ENCODE measurements at places on chromosomes 1 and 21. TPM values are rescaled to one million over a fixed set of nuclear protein-coding genes. Genes with fewer than 3 reads are reported as not detected.

The F13B gene
- total RNA-seq = not detected

The AMY1B gene
- total RNA-seq = not detected

The RBP7 gene
- 21.2 TPM for total RNA-seq

The FBXO28 gene
- 31.4 TPM for total RNA-seq

The GBP5 gene
- 7.3 TPM for total RNA-seq

The SYNJ1 gene
- 24.3 TPM for total RNA-seq

The UHMK1 gene
- total RNA-seq = 49.4 TPM

The RAP1GAP gene
- 39.2 TPM for total RNA-seq

The LMOD1 gene
- total RNA-seq = 33.3 TPM

The CFHR2 gene
- total RNA-seq = not detected

The GBP2 gene
- total RNA-seq = 41.8 TPM

The PLA2G4A gene
- 8.4 TPM for total RNA-seq

- H3K27ac ChIP-seq = no peak overlapping the region
- no peak for DNase-seq
- no peaks in the 10 kb centered on the region for H3K36me3 ChIP-seq
- no peaks in the 10 kb centered on the region for H3K27me3 ChIP-seq
Observed at GRCh38 chr1:51575406-51576084, 41.3 kb upstream of the OSBPL9 start.

GRCh38 chr21:45845770-45846090 lies 135.8 kb upstream of the COL6A1 start:
- no peak overlapping the region for H3K27ac ChIP-seq
- no peak overlapping the region for H3K4me3 ChIP-seq
- no peak for DNase-seq
- no peaks in the 10 kb centered on the region for H3K4me1 ChIP-seq
- H3K27me3 ChIP-seq = no peaks in the 10 kb centered on the region

DNA sequence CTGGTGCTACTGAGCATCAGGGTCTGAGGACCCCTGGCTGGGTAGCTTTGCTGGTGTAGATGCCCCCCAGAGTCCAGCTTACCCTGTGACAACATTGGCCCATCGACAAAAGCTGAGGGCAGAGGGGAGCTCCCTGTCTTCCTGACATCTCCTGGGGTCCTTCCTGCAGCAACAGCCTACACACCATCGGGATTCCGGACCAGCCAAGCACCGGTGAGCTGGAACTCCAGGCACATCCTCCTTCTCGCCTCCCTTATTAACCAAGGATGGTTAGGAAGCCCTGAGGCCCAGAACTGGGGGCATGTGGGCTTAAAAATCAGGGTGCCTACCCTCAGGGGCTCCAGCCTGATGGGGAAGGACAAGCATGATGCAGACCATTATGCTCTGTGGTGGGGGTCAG lies 658.0 kb downstream of the PTPRU start:
- H3K27me3 ChIP-seq = no peaks in the 10 kb centered on the region
- no peak for DNase-seq
- no peaks in the 10 kb centered on the region for H3K36me3 ChIP-seq
- H3K27ac ChIP-seq = no peak overlapping the region

- no peak overlapping the region for H3K4me3 ChIP-seq
- H3K27me3 ChIP-seq = no peaks in the 10 kb centered on the region
- H3K27ac ChIP-seq = no peak overlapping the region
- H3K4me1 ChIP-seq = no peaks in the 10 kb centered on the region
- DNase-seq = no peak
- no peaks in the 10 kb centered on the region for H3K36me3 ChIP-seq
Observed at GRCh38 chr1:215970406-215970805, 403.3 kb downstream of the KCTD3 start.

DNA sequence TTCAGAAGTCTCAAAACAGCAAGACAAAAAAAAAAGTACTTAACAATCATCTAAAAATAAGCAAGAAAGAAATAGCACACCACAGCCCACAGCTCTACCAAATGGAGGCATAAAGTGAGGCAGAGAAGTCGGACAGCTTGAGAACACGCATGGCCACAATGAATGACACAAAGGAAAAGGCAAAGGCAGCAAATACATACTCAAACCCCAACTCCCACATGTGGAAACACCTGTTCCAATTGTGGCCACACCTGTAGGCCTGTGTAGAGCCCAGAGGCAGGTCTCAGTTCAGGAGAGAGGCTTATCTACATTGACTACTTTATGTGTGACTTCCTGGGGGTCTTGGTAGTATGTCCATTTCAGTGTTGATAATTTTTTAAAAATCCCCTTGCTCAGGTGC lies 543.5 kb downstream of the LMO4 start:
- H3K4me1 ChIP-seq = no peaks in the 10 kb centered on the region
- H3K4me3 ChIP-seq = no peak overlapping the region
- no peaks in the 10 kb centered on the region for H3K36me3 ChIP-seq

- H3K27me3 ChIP-seq = no peaks in the 10 kb centered on the region
Observed at GRCh38 chr1:2946999-2947690, 74.1 kb upstream of the ACTRT2 start.

DNA sequence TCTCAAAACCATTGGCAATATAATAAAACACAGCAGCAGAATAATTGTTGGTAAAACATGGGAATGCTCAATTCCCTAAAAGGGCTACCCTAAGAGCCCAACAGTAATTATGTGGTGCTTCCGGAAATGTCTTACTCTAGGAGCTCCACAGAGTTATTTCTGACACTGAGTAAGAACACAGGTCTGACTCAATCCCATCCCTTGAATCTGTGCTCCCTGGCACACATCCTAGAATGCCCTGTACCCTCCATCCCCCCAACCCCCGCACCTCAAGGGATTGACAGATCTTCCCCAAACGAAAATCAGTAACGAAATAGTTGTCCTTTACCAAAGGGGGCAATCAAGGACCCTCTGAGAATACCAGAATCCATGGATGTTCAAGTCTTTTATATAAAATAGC lies 71.9 kb downstream of the SMYD2 start:
- H3K4me1 ChIP-seq = no peaks in the 10 kb centered on the region
- H3K36me3 ChIP-seq = peaks cover 15% of the 10 kb centered on the region
- no peak overlapping the region for H3K4me3 ChIP-seq
- no peaks in the 10 kb centered on the region for H3K27me3 ChIP-seq
- no peak overlapping the region for H3K27ac ChIP-seq

DNA sequence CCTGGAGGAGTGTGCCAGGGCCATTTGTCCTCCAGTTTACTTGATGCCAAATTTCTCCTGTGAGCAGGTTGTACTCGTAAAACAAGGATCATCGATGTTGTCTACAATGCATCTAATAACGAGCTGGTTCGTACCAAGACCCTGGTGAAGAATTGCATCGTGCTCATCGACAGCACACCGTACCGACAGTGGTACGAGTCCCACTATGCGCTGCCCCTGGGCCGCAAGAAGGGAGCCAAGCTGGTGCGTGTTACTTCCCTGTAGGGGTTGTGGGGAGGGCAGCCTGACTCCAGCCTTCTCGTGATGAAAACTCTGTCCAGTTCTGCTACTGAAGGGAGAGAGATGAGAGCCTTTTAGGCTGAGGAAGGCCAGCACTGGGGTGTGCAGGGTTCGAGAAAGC lies 2.2 kb downstream of the RPS8 start:
- H3K27me3 ChIP-seq = no peaks in the 10 kb centered on the region
- DNase-seq = no peak
- H3K27ac ChIP-seq = no peak overlapping the region
- no peaks in the 10 kb centered on the region for H3K4me1 ChIP-seq
- no peak overlapping the region for H3K4me3 ChIP-seq

GRCh38 chr1:3534803-3535637 lies 76.3 kb downstream of the MEGF6 start:
- DNase-seq = no peak
- H3K27me3 ChIP-seq = no peaks in the 10 kb centered on the region
- no peak overlapping the region for H3K4me3 ChIP-seq

- H3K27ac ChIP-seq = peak overlapping the region; percentile 53
- H3K4me3 ChIP-seq = no peak overlapping the region
- no peak for DNase-seq
- H3K4me1 ChIP-seq = peaks cover 19% of the 10 kb centered on the region
Observed at GRCh38 chr1:77832901-77833300, 53.5 kb downstream of the MIGA1 start.

- H3K36me3 ChIP-seq = no peaks in the 10 kb centered on the region
- DNase-seq = no peak
- no peaks in the 10 kb centered on the region for H3K4me1 ChIP-seq
- no peaks in the 10 kb centered on the region for H3K27me3 ChIP-seq
- H3K27ac ChIP-seq = no peak overlapping the region
- H3K4me3 ChIP-seq = no peak overlapping the region
Observed at GRCh38 chr1:220001095-220001501, 45.2 kb downstream of the EPRS1 start.

GRCh38 chr1:64212031-64212430 lies 8.6 kb downstream of the UBE2U start:
- H3K27ac ChIP-seq = no peak overlapping the region
- no peak for DNase-seq
- no peaks in the 10 kb centered on the region for H3K4me1 ChIP-seq

DNA sequence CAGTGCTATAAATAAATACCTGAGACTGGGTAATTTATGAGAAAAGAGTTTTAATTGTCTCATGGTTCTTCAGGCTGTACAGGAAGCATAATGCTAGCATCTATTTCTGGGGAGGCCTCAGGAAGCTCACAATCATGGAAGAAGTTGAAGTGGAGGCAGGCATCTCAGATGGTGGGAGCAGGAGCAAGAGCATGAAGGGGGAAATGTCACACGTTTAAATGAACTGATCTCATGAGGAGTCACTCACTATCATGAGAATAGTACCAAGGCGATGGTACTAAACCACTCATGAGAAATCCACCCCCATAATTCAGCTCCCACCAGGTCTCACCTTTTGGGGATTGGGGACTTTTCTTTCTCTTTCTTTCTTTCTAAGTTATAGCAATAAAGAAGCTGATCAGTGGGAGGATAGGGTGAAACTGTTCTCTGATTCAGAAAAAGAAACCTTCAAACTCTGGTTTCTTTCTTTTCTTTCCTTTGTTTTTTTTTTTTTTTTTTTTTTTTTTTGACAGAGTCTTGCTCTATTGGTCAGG lies 17.1 kb upstream of the SPAG17 start:
- no peaks in the 10 kb centered on the region for H3K4me1 ChIP-seq
- H3K36me3 ChIP-seq = no peaks in the 10 kb centered on the region
- H3K27ac ChIP-seq = no peak overlapping the region
- DNase-seq = no peak

- peak overlapping the region; percentile 48 for H3K4me3 ChIP-seq
- DNase-seq = peak; percentile 97
- no peaks in the 10 kb centered on the region for H3K36me3 ChIP-seq
- no peaks in the 10 kb centered on the region for H3K27me3 ChIP-seq
- peak overlapping the region; percentile 67 for H3K27ac ChIP-seq
Observed at GRCh38 chr1:32716312-32717148, 14.0 kb upstream of the SYNC start.

DNA sequence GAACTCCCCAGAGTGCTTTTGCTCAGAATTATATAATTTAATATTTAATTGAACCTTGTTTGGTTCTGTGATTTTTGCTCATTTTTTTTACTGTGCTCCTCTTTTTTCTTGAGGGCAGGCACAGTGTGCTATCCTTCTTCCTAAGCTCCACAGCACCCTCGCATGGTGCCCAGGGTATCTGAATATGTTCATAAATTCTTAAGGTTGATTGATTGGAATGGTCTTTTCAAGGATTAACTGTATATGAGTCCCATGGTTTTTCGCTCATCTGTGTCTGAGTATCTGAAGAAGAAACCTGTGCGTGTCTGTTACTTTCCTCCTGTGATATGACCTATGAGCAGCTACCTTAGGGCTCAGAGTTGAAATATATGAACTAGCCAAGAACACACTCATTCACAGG lies 393.7 kb downstream of the HLX start:
- H3K27ac ChIP-seq = no peak overlapping the region
- no peaks in the 10 kb centered on the region for H3K27me3 ChIP-seq
- no peak overlapping the region for H3K4me3 ChIP-seq
- H3K4me1 ChIP-seq = no peaks in the 10 kb centered on the region
- DNase-seq = no peak

DNA sequence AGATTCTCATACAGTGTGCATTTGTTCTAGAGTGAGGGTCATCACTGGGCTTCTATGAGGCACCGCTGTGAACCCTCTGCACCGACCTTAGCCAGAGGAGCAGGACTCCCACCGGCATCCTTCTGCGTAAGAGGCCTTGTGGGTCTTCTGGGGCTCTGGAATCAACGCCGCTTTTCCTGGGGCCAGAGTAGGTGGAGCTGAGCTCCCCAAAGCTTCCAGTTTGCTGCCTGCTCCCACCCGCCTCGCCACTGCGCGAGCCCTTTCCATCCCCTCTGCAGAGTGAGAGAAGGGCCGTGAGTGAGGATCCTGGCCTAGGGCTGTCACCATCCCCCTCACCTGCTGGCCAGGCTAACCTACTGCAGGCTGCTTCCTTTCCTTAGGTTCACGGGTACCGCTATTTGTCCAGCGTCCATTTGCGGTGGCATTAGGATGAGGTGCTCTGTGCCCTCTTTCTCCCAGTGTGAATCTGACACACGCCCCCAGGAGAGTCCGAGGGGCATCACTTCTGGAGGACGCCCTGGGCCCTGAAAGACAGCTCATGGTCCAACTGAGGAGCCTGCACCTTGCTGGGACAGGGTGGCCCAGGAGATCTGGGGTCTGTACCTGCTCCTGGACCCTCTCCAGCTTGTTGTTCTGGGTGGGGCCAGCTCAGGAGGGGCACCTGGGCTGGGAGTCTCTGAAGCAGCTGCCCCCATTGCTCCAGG lies 36.2 kb downstream of the UMODL1 start:
- H3K36me3 ChIP-seq = no peaks in the 10 kb centered on the region
- H3K27ac ChIP-seq = no peak overlapping the region
- DNase-seq = no peak
- H3K4me3 ChIP-seq = no peak overlapping the region

DNA sequence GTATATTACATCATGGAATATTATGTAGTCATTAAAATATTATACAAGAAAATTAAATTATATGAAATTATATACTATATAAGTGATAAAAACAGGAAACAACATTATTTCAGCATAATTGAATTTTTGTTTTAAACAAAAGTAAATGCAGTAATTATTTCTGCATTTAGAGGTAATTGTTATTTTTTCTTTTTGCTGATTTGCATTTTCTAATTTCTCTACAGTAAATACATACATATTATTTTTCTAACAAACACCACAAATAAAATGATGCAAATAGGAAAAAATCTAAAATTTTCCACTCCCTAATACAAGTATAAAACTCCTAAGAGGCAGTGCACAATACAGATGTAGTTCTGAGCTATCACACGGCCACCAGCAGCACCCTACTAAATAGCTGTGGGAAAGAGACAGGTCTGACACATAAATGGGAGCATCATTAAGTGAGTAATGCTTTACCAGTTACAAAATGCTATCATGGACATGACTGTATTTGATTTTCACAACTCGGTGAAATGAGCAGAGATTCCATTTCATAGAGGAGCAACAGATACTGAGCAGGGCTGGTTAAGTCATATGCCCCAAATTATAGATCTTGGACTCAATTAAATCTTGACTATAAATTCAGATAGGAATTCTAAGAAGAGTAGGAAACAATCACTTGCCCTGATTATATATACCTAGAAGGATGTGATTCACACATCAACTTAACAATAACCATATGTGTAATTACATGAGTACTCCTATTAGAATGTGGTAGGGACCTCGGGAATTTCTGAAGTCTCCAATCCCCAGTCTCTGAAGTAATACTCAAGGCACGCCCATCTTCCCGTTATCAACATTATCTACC lies 49.0 kb downstream of the NRIP1 start:
- no peak overlapping the region for H3K27ac ChIP-seq
- no peaks in the 10 kb centered on the region for H3K27me3 ChIP-seq
- DNase-seq = no peak
- no peaks in the 10 kb centered on the region for H3K36me3 ChIP-seq
- no peak overlapping the region for H3K4me3 ChIP-seq

Measured in kidney (tissue), 22 donors.